Anterior cingulate cortex (tissue), 58 donors: ENCODE measurements at places on chromosomes 7 and 10.

GRCh38 chr7:36796850-36797536 lies 72.7 kb upstream of the AOAH start:
- DNase-seq: no peak

DNA sequence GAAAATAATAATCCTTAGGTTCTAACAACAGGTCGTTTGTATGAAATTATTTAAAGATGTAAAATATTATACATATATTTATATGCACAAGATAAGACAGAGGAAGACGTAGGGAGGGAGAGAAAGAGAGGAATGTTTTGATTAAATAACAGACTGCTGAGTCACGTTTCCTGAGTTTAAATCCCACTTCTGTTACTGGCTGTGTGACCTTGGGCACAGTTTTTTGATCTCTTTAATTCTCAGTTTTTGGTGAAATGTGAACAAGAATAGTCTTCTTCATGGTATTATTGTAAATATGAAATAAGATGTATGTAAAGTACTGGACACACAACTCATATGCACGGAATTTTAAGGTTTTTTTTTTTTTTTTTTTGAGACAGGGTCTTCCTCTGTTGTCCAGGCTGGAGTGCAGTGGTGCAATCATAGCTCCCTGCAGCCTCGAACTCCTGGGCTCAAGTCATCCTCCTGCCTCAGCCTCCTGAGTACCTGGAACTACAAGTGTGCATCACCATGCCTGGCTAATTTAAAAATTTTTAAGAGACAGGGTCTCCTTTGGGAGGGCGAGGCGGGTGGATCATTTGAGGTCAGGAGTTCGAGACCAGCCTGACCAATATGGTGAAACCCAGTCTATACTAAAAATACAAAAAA lies 42.6 kb downstream of the BAMBI start:
- no peak for DNase-seq

DNA sequence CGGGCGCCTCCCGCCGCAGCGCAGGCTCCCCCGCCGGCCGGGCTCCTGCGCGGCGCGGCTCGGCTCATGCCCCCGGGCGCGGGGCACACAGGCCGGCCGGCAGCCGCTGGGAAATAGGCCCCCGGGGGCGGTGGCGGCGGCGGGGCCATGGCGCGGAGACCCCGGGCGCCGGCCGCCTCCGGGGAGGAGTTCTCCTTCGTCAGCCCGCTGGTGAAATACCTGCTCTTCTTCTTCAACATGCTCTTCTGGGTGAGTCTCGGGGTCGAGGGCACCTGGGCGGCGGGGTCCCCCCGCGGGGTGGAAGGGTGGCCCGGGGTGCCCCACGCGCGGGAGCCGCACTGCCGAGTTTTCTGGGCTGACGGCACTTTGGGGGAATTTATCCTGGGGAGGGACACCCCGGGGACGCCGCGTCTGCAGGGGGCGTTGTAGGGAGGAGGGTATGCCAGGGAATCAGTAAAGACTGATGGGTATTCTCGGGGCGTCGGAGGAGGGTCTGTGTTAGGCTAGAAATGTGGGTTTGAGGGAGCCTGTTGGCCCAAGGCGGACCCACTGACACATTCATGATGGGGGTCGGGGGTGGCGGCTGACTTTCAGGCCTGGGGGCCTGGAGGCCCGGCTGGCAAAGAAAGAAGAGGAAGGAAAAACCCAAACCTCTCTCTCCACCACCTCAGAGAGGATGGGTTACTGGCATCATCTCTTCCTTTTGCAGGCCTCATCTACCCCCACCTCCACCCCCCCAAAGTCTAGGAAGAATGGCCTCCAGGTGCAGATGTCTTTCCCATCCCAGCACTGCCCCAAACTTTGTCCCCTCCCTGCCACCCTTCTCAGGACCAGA lies 544 bp downstream of the TSPAN33 start:
- no peak for DNase-seq

- DNase-seq: no peak
Observed at GRCh38 chr10:129786216-129786615, 177.9 kb downstream of the EBF3 start.

DNA sequence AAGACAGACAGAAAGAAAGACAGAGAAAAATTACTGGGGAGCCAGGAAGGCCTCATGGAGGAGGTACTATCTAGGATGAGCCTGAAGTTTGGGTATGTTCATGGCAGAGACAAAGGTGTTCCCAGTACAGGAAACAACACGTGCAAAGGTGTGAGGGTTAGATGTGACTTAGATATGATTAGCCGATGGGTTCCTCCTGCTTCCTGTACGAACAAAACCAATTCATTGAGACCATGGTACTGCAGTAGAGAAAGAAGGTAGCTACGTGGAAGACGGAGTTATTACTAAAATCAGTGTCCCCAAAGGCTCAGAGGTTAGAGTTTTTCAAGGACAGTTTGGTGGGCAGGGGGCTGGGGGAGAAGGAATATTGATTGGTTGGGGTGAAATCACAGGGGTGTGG lies 55.2 kb upstream of the CHST3 start:
- no peak for DNase-seq

DNA sequence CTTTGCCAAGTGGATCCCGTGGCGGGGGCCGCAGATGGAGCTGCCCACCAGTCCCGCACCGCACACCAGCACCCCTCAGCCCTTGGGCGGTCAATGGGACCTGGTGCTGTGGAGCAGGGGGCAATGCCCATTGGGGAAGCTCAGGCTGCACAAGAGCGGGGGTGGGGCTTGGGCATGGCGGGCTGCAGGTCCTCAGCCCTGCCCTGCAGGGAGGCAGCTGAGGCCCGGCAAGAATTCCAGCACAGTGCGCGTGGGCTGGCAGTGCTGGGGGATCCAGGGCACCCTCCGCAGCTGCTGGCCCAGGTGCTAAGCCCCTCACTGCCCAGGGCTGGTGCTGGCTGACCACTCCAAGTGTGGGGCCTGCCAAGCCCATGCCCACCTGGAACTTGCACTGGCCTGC lies 136.2 kb upstream of the ANKRD30A start:
- no peak for DNase-seq

DNA sequence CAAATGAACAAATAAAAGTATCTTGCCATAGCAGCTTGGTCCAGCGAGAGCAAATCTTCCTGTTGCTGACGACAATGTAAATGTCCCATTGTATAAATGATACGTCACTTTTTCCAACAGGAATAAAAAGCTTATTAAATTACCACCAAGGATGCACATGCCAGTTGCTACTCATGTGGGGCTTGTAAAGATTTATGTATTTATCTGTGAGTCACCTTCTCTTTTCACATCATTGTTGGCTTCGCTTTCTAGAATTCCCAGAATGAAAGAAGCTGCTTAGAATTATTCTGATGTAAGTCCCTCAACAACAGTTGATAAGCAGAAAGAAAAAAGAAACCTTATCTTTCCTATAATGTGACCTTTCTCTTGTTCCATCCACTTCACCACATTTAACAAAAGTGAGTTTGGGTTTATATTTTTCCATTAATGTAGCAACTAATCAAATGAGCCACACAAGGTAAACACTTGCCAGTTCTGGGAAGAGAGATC lies 22.4 kb downstream of the DNAJC12 start:
- no peak for DNase-seq

- DNase-seq: no peak
Observed at GRCh38 chr7:115676080-115676479, 354.5 kb downstream of the TFEC start.

GRCh38 chr7:29915481-29916215 lies 74.0 kb downstream of the SCRN1 start:
- no peak for DNase-seq

DNA sequence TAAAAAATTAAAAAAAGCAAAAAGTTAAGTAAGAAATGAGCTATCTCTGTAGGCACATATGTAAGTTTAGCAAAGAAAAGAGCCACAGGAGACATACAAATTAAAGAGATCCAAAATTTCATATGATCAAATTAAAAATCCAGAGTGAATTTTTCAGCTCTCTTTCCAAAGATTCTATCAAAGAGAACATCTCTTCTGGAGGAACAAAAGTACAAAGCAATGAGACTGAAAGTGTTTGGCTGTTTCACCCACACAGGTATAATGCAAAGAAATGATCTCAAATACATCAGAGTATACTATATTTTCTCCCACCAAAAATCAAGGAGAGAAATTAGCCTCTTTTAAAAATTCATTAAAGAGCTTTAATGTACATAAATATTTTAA lies 74.8 kb upstream of the ASAH2 start:
- DNase-seq: no peak

DNA sequence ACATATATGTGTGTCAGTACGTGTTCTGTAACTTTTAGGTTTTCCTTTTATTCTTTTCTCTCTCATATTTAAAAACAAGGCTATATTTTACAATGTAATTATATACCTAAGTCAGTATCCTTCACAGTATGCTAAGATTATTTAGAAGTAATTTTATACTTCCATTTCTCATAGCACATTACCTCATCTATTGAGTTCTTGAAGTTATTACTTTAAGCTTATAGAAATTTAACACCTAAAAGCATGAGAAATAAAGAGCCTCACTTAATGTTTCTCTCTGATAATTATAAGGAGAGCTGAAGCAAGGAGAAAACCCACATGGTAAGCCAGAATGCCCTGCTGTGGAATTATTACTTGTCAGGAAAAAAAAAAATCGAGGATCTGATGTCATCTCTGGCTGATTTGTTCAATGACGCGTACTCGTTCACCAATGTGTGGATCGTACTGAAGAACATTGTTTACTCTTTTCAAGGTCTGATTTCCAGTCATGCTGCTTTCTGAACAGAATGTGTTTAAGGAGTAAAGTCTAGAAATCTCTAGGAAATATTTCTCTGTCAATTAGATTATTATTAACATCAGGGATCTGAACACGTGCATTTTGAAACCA lies 21.9 kb downstream of the CACNB2 start:
- DNase-seq: no peak

GRCh38 chr7:71591876-71592275 lies 459.9 kb downstream of the GALNT17 start:
- DNase-seq: no peak

DNA sequence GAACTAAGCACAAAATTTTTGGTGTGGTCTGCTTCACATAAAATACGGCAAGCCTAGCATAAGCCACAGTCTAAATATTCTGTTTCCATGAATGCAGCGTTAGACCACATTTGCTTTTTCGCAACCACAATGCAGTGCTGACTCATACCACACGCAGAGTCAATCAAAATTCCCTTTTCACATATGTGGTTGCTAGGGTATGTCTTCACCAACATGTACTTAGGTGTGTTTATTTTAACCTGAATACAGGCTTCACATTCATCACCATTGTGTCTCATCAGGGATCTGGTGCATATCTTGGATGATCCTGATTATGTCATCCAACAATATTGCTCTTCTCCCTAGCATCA lies 90.8 kb downstream of the CHN2 start:
- DNase-seq: no peak

- no peak for DNase-seq
Observed at GRCh38 chr7:120402801-120403200, 129.8 kb downstream of the KCND2 start.

DNA sequence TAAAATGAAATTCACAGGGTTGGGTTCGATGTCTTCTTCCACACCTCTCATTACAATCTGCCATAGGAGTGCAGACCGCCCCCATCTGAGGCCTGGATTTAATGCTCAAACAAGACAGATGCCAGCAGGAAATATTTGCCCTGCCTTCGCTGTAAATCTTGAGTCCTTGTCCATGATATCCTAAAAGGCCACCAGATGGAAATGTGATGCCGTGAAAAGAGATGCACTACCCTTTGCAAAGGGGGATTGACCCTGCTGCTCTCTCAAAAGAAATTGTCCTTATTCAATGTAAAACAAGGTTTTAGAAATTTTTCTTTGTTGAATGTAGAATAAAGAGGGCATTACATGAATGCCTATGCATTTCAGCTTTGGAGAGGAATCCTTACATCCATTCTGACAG lies 37.5 kb downstream of the AGAP4 start:
- no peak for DNase-seq

DNA sequence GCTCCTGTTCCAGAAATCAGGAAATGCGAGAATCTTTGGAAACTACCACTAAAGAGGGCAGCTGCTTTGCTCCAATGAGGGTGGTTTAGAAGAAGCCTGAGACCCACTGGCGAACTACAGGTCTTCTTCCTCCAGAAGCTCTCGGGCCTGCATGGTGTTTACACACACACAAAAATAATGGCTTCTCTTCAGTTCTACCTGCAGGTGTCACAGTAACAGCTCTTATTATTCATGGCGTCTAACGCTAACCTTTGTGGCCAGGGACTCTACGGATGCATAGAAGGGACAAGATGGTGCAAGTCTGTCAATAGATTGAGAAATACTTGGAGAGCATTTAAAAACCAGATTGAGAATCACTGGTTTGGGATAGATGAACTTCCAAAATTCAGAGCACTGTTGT lies 22.4 kb downstream of the GPR141 start:
- DNase-seq: no peak

GRCh38 chr10:69363666-69364065 lies 53.1 kb downstream of the TACR2 start:
- no peak for DNase-seq

GRCh38 chr7:16338065-16338464 lies 83.3 kb downstream of the CRPPA start:
- no peak for DNase-seq

DNA sequence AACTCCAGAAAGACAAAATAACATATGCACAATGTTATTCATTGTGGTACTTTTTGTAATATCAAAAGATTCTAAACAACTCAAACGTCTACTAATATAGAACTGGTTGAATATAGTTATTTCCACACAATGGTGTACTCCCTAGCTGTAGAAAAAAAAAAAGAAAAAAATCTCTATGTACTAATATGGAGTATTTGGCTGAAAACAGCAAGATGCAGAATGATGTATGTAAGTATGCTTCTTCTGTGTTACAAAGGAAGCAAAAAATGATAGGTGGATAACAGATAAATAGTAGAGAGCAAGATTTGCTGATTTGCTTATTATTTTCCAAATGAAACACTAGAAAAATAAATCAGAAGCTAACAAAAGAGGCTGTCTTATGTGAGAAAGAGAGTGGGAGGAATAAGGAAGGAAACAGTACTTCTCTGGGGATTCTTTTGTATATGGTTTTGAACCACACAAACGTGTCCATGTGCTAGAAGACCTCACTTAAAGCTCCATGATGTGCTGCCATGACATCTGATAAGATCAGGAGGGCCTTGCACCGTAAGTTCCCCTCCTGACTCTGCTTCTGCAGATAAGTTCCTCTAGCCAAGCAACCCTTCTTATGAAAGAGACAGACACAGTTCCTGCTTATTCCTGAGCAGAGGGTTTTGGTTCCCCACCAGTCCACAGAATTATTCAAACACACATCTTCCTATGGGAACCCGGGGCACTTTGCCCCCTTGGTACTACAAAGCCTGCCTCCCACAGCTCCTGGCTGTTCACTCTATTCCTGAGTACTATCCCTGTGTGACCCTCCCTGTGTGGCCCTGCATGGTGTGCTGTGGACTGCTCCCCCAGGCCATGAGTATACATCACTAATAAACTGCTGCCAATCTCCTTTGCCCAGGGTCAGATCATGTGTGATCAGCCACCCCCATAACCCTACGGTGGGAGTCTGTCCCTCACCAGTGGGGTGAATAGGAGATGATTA lies 159.1 kb downstream of the CCDC71L start:
- DNase-seq: no peak

GRCh38 chr7:5528815-5529442 lies 105.3 kb upstream of the TNRC18 start:
- no peak for DNase-seq

DNA sequence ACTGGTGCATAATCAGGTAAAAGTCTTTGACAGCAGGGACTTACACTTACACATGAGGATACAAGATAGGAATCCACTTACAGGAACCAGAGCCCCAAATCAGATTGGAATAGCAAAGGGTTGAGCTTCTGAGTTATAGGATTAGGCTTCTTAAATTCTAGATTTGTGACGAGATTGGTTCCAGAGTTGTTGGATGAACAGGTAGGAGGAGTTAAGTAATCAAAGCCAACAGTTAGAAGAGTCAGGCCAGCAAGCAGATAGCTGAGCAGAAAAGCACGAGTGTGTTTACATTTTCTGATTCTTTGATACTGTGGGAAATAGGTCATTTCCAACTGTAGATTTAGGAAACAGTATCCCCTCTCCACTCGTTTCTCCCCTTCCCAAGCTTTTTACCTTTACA lies 167.0 kb downstream of the MDFIC start:
- no peak for DNase-seq
